Myocyte (in vitro differentiated cells): ENCODE measurements at places on chromosomes 11 and 22. TPM values are rescaled to one million over a fixed set of nuclear protein-coding genes. Genes with fewer than 3 reads are reported as not detected.

Gene ANKRD13D
- total RNA-seq, result 18.6 and 24.5 TPM in 2 replicates

Gene CCDC87
- total RNA-seq, result 0.26 and 0.45 TPM in 2 replicates

Gene KRTAP5-10
- not detected in 2 replicates for total RNA-seq

Gene CAPN1
- total RNA-seq, result 130 and 149 TPM in 2 replicates

Gene APOA4
- total RNA-seq, result not detected in 2 replicates

Gene KIRREL3
- total RNA-seq, result 1.6 and 2.1 TPM in 2 replicates

Gene OR52I2
- total RNA-seq, result not detected in 2 replicates
